Common myeloid progenitor, CD34-positive (primary cell): ENCODE measurements at places on chromosomes 7 and 10.

DNA sequence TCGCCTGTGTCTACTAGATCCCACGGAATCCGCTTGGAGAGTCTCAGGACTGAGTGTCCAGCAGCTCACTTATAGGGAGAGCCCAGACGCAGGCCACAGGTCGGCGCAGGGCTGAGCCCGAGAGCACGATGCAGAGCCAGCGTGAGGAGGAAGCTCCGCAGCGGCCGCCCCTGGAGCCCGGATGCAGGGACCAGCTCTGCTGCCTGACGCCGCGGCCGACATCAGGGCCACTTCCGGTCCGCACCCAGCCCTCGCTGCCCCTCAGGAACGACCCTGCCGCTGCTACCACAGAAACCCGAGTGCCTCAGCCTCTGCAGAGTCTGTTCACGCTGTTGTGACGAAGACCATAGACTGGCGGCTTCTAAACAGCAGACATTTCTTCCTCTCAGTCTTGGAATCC, 275.8 kb upstream of the PPP2R2D start:
- DNase-seq, result no peak

- no peak for DNase-seq
Measured at GRCh38 chr10:117138838-117139580, 939 bp upstream of the VAX1 start.

- DNase-seq, result peak; percentile 24
Measured at GRCh38 chr10:5595994-5596471, 70.4 kb downstream of the ASB13 start.

GRCh38 chr7:17152721-17153120, 145.7 kb upstream of the AHR start:
- DNase-seq, result peak; percentile 42

GRCh38 chr7:136139417-136139816, 162.3 kb upstream of the MTPN start:
- no peak for DNase-seq

DNA sequence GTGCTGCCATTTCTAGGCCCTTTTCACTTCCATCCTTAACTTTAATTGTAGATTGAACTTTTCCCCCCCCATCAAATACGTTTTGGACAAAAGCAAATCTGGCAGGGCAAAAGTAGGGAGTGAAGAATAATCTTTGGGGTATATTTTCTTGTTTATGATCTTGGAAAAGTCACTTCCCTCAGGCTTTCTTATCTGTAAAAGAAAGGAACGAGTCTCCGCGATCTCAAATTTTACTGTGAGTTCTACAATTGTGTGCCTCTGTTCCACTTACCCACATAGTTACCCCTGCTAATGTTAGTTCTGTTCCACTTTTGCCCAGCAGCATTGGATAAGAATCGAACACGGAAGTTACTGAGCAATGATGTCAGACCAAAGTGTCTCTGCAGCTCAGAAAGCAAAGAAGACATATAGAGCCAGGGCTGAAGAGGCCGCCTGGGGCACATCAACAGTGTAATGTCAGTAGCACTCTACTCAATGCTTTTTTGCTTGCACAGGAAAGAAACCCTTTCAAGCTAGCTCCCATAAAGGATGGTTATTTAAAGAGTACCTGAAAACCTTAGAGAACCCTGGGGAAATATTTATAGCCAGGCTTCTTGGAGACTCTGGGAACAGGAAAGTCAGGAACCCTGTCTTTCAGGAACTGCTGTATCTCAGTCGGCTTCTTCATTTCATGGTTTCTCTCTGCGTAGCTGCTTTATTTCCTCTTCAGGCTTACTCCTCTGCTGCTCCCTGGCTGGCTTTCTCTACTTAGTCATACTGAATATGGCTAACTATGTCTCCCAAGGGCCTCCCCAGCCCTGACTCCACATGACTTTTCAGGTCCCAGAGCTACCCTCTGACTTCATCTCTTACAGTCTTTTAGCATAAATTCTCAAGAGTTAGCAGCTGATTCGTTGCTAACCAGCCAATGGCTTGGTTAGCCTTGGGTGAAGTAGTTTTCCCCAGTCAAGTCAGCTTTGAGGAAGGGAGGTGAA, 123.7 kb upstream of the FAM3C start:
- peak; percentile 18 for DNase-seq

DNA sequence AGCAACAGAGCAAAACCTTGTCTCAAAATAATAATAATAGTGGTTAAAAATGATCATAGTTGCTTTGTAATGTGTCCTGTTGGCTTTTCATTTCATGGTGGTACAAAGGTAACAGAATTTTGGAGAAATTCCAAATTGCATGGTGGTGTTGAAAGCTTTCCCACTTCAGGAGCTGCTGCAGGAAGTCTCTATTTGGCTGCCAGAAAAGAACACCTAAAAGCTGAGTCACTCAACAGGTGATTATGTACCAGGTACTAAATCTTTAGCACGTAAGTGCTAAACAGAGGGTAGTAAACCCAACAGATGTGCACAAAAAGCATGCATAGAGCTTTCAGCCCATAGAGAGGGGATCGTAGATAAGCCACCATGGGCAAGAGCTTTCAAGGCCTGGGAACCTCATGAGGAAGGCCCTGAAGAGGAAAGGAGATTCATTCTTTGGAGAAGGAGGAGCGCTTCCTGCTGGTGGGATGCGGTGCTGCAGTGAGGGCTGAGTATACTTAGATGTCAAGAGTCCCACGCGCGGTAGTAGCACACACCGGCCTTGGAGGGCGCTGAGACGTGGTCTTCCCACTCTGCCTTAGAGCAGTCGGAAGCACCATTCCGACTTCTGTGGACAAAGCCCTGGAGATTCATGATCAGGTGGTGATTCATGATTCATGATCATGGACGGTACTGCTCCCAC, 118.7 kb downstream of the RALA start:
- peak; percentile 67 for DNase-seq

DNA sequence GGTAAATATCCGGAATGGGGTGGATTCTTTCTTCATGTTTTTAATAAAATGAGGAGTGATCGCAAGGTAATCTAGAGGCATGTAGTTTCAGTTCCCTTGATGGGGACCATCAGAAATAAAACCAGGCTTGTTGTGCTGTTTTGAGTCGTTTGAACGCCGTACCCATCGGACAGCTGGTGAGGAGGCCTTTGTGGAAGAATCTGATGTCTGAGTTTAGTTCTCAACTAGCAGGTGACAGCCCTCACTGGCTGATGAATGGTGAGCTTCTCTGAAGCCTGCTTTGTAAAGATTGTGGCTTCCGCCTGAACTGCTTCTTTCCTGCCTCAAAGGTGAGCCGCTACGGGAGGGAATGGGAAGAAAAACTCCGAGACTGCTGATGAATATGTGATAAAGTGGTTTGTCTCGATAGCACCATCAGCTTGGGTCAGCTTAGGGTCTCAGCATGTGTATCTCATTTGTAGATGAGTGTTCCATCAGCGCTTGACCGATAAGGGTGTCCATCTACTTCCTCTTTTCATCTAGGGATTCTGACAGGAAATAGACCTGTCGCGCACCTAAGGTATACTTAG, 977 bp downstream of the TMEM248 start:
- peak; percentile 45 for DNase-seq

GRCh38 chr7:44183386-44183785, 5.9 kb downstream of the GCK start:
- DNase-seq, result no peak

DNA sequence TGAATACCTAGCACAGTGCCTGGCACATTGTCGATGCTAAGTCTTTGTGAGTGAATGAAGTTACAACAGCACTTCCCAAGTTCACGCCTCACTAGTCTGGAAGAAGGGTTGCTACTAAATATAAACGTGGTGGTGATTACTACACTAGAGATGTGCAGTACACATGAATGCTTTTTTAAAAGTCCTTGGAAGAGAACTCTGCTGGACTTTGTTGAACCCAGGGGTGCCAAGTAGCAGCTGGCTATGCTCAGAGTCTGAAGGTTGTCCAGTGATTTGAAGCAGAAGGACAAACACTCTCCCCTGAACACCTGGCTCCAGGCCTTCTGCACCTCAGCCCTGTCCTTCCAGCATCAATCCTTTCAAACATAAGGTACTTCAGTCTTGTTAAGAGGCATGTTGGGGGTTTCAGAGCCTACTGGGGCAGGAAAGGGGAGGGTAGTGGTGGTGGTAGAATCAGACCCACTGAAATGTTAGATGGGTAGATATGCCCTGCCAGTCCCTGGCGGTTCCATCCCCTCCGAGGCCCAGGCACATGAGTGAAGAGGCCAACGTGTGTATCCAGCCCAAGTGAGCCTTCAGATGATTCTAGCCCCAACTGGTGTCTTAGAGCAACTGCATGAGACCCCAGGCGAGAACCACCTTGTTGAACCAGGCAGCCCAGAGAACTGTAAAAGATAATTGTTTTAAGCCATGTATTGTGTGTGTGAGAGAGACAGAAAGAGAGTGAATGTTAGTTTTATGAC, 94.4 kb downstream of the TAX1BP1 start:
- no peak for DNase-seq

DNA sequence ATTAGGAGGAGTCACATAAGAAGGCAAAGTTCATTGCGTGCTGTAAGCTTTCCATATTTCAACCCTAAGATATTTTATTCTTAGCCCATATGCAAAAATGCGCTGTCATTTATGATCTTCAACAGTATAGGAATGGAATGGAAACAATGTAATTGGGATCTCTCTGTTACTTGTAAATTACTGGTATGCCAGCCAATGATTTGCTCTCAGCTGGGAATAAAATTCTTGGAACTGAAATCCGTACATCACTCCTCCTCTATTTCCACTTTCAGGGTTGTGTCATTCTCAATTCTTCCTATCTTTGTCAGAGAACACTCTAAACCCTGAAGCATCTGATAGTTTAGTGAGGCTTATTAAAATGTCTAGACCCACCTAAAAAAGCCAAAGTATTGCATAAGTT, 80.7 kb upstream of the STEAP4 start:
- no peak for DNase-seq

DNA sequence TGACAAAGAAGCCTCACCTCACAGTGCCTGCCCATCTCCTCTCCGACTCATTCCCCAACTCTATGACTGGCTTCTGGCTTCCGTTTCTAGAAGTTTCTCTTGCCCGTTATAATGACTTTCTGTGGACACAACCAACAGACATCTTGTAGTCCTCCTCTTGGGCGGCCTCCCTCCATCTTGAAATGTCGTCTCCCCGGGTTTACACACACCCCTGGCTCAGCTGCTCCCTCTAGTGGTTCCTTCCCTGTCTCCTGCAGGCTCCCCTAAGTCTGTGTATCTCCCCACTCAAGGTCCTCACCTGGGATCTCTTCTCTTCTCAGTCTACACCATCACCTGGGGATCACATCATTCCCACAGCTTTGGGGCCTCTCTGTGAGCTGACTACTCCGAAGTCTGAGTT, 123.4 kb upstream of the NEBL start:
- peak; percentile 9 for DNase-seq

DNA sequence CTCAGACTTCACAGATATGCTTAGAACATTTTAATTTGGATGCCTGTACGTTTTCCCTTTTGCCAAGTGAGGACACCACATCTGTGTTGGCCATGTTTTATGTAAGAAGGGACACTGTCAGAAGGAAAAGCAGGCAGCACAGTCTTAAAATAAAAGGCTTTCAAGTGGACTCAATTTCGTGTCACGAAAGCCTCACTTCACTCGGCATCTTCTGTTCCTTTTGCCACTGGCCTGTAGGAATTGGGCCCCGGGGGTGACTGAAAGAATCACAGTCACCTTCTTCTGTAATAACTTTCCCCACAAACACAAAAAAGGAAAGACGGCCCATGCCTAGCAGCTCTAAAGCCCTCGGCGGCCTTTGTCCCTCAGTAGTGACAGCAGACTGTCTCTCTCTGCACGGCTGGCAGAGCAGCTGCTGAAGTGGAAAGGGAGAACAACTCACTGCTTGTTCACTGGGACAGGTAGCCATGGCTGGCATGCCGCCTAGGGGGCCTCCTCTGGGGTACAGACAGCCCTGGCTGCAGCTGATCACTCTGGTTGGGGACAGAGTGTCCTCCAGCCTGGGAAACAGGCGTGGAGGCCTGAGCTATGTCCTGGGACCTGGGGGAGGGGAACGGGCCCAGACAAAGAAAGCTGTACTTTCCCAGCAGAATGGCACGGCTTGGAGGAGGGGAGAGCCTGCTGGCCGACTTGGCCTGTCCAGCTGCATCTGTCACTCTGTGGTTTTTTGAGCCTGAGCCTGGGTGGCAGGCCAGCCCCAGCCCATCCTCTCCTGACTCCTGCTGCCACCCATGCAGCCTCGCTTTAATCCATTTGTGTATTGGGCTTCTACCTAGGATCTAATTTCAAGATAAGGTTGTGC, 4.4 kb downstream of the RASSF4 start:
- DNase-seq, result no peak

- DNase-seq, result no peak
Measured at GRCh38 chr7:41438705-41439514, 264.0 kb downstream of the INHBA start.

- no peak for DNase-seq
Measured at GRCh38 chr7:93046641-93047040, 71.1 kb downstream of the SAMD9 start.

GRCh38 chr7:121167971-121168370, 160.8 kb upstream of the WNT16 start:
- DNase-seq, result no peak
